ENCODE measurements at places on chromosomes 2 and 18.

DNA sequence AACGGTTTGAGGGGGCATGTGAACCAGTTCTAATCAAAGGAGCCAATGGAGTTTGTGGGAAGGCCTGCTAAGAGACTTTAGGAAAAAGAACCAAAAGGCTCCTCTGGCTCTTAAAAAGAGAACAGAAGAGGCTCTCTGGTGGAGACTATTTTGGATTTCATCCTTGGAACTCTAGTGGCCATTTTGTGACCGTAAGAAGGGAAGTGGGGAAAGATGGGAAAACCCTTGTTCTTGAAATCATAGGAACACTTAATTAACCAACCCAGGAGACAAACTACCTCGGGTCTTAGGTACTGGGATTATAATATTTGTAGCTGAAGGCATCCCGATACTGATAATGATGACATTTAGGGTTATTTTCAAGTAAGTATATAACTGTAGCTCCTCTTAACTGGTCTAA is 125.3 kb upstream of the SP3 start:
- no peak for DNase-seq

- DNase-seq, result no peak
Measured at GRCh38 chr18:59993560-59993959, 93.8 kb downstream of the PMAIP1 start.

- no peak for DNase-seq
Measured at GRCh38 chr18:37465958-37466357, 99.6 kb downstream of the CELF4 start.

- DNase-seq, result no peak
Measured at GRCh38 chr2:15720561-15721307, 129.1 kb downstream of the DDX1 start.

DNA sequence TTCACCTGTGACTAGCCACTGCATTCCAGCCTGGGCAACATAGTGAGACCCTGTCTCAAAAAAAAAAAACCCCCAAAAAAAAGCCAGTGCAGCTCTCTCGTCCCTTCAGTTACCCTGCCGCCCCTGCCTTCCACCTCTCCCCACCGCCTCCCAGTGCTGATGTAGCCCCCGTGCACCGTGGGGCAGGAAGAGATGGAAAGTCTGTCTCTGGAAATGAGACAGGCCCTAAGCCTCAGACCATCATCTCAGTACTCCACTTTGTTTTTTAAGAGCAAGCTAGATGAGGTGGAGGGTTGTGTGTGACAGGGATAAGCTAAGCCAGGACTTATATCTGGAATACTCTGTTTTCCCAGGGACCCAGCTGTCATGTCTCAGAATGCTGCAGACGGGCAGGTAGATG is 32.0 kb downstream of the MERTK start:
- no peak for DNase-seq

GRCh38 chr2:152627351-152627957 is 89.8 kb downstream of the PRPF40A start:
- DNase-seq, result no peak
